ENCODE measurements at places on chromosomes 1 and 21. TPM values are rescaled to one million over a fixed set of nuclear protein-coding genes. Genes with fewer than 3 reads are reported as not detected.

The AXDND1 gene
- total RNA-seq = not detected

The TFF2 gene
- total RNA-seq = not detected

The ATAD3C gene
- 0.89 TPM for total RNA-seq

DNA sequence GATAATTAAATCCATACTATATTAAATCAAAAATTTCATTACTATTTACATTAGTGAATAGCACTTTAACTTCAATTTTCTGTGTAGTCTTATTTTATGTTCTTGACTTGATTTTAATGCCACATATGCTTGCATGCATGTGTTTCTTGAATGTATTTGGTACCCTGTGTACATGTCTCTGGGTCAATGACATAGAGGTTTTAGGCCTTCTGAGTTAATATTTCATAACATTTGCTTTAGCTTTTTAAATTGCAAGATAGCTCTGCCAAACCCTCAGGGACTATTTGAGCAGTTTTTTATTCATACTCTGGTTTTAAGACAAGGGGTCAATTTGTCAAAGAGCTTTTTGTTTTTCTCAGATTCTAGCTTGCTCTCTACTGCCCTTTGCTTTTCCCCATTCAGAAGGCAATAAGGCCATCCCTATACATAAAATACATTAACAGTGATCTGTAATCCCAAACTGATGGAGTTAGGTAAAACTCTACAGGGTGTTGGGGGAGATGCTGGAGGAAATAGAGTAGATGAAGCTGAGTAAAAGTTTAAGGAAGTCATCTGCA is 5.0 kb downstream of the MLLT11 start:
- no peak for DNase-seq

Data from dermis microvascular lymphatic vessel endothelial cell (primary cell).